ENCODE measurements at places on chromosomes 1 and 21.

DNA sequence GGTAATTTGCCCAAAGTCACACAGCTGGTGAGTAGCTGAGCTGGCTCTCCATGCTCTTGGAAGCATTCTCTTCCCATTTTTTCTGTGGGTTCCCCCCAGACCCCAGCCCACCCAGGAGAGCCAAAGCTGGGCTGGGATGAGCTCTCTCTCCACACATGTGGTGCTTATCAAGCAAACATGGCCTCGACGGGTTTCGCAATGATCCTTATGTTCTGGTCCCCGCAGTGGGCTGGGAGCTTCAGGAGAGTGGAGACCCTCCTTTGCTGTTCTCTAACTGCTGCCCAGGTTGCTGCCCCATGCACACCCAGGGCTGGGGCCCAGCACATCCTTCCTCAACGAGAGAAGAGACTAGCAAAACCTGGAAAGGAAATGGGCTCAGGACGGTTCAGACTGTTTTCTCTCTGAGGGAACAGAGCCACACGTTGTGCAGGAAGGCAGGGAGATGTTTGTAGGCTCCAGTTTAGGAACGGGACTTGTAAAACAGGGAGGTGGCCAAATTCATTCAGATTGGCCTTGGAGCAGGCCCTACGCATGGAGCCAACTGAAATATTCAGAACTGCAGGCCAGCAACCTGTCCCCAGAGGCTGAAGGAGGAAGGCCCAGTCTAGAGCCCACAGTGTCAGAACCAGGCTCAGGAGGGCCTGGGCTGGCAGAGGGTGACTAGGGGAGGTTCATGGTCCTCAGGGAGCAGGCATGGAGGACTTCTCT lies 27.2 kb upstream of the CSF1 start:
- no peak for DNase-seq

- no peak for DNase-seq
Observed at GRCh38 chr1:212295579-212295978, 10.4 kb downstream of the PPP2R5A start.

- no peak for DNase-seq
Observed at GRCh38 chr1:12587981-12588640, 29.9 kb downstream of the DHRS3 start.

- DNase-seq = no peak
Observed at GRCh38 chr1:207750631-207751305, 1.1 kb upstream of the CD46 start.

GRCh38 chr1:50995651-50996050 lies 25.6 kb downstream of the CDKN2C start:
- DNase-seq = no peak

- no peak for DNase-seq
Observed at GRCh38 chr1:179187735-179188471, 41.6 kb downstream of the ABL2 start.
